ENCODE measurements at places on chromosomes 6 and 20. TPM values are rescaled to one million over a fixed set of nuclear protein-coding genes. Genes with fewer than 3 reads are reported as not detected.
A peak's percentile ranks its signal among the peaks of the same experiment; 100 is the strongest.

DNA sequence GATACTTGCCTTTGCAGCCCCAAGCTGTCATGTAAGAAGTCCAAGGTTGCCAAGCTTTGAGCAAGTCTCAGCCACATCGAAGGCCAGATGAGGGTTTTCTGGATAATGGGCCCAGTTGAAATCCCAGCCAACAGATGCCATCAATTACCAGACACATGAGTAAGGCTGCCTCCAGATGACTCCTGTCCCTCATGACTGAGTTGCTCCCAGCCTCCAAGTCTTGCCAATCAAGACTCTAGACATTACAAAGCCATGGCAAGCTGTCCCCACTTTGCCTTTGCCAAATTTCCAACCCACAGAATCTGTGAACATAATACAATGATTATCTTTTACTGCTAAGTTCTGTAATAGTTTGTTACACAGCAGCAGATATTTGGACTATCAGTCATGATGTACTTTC, 76.8 kb upstream of the ARMC2 start:
- H3K27me3 ChIP-seq, result no peaks in the 10 kb centered on the region
- no peaks in the 10 kb centered on the region for H3K4me1 ChIP-seq
- no peaks in the 10 kb centered on the region for H3K36me3 ChIP-seq
- no peak overlapping the region for H3K27ac ChIP-seq
- H3K4me3 ChIP-seq, result no peak overlapping the region
- DNase-seq, result no peak

DNA sequence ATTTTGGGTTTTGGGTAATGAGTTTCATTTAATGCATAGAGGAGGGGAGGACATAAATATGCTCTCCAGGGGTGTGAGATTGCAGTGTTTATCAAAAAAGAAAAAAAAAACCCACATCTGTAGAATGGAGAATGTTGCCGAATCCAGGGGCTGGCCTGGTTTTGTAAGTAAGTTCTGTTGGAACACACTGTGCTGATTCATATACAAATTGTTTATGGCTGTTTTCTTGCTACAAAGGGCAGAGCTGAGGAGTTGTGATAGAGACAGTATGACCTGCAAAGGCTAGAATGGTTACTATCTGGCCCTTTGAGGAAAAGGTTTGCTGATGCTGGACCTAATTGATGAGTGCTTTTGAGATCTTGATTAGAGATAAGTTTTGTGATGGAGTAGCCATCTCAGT, 30.4 kb downstream of the SCAF8 start:
- peaks cover 9% of the 10 kb centered on the region for H3K36me3 ChIP-seq
- DNase-seq, result no peak
- H3K4me3 ChIP-seq, result no peak overlapping the region
- peaks cover 9% of the 10 kb centered on the region for H3K4me1 ChIP-seq
- no peak overlapping the region for H3K27ac ChIP-seq

- DNase-seq, result no peak
- H3K27ac ChIP-seq, result no peak overlapping the region
- no peaks in the 10 kb centered on the region for H3K36me3 ChIP-seq
- H3K4me3 ChIP-seq, result peak overlapping the region; percentile 76
- peaks cover 71% of the 10 kb centered on the region for H3K27me3 ChIP-seq
- H3K4me1 ChIP-seq, result no peaks in the 10 kb centered on the region
These were observed 26.1 kb downstream of the HLA-F start for GRCh38 chr6:29749308-29749662.

- H3K4me3 ChIP-seq, result no peak overlapping the region
- no peak overlapping the region for H3K27ac ChIP-seq
- DNase-seq, result no peak
- no peaks in the 10 kb centered on the region for H3K27me3 ChIP-seq
These were observed 113.3 kb upstream of the TBX18 start for GRCh38 chr6:84877515-84878210.

DNA sequence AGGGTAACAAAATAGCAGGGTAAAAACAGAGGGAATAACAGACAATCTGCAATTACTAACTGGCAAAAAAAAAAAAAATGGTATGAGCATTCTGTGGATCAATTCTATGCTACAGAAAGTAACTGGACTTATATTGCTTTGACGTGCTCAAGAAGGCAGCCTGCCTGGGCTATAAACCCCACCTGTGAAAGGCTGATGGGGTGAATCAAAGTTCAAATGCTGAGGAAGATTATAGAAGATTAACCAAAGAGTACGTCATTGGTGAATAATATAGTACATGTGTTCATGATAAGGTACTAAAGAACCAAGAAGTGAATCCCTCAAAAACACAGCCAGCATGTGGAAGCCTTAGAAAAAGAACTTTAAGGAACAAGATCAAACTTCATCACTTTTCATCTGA, 441.9 kb upstream of the PTCHD4 start:
- no peak for DNase-seq
- no peaks in the 10 kb centered on the region for H3K36me3 ChIP-seq
- H3K4me3 ChIP-seq, result no peak overlapping the region
- H3K4me1 ChIP-seq, result peaks cover 5% of the 10 kb centered on the region
- no peak overlapping the region for H3K27ac ChIP-seq
- H3K27me3 ChIP-seq, result peaks cover 11% of the 10 kb centered on the region

DNA sequence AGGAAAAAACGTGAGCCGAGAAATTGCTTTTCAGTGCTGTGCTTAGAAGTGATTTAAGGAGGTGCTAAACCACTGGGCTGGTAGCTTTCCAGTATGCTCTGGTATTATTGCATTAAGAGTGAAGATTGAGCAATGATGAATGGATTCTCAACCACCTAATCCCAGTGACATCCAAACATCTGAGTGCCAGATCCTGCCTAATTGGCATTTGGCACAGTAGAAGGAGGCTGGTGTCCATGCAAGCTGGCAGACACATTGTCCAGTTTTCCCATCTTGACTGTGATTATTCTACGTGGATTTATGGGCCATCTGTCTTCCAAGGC, 398.0 kb upstream of the PLCB4 start:
- H3K27me3 ChIP-seq, result no peaks in the 10 kb centered on the region
- no peak for DNase-seq
- H3K36me3 ChIP-seq, result no peaks in the 10 kb centered on the region
- peaks cover 22% of the 10 kb centered on the region for H3K4me1 ChIP-seq
- no peak overlapping the region for H3K27ac ChIP-seq
- H3K4me3 ChIP-seq, result no peak overlapping the region

- peak; percentile 69 for DNase-seq
- H3K27ac ChIP-seq, result peak overlapping the region; percentile 12
- H3K36me3 ChIP-seq, result no peaks in the 10 kb centered on the region
- H3K4me3 ChIP-seq, result no peak overlapping the region
- no peaks in the 10 kb centered on the region for H3K27me3 ChIP-seq
- peaks cover 32% of the 10 kb centered on the region for H3K4me1 ChIP-seq
These were observed 119.1 kb upstream of the CD93 start for GRCh38 chr20:23205211-23205610.

DNA sequence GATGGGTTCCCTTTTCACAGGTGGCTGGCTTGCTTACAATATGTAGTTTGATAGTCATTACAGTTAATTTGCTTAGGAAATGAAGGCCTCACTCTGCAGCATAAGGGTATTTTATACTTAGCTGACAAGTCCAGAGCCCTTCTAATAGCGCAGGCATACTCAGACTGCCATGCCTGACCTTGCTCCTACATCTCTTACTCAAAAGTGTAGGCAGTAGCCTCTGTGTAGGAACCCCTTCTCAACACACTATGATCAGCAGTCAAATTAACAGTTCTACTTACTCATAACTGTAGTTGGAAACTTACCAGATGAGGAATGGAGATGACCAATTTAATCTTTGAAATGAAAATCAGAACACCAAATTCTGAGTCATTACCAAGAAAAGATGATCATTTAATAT, 373.5 kb downstream of the TBC1D32 start:
- DNase-seq, result no peak
- H3K36me3 ChIP-seq, result no peaks in the 10 kb centered on the region
- peaks cover 20% of the 10 kb centered on the region for H3K27me3 ChIP-seq

GRCh38 chr6:13865141-13865540, 50.8 kb upstream of the MCUR1 start:
- no peaks in the 10 kb centered on the region for H3K27me3 ChIP-seq
- no peak overlapping the region for H3K27ac ChIP-seq
- no peaks in the 10 kb centered on the region for H3K4me1 ChIP-seq
- DNase-seq, result no peak

DNA sequence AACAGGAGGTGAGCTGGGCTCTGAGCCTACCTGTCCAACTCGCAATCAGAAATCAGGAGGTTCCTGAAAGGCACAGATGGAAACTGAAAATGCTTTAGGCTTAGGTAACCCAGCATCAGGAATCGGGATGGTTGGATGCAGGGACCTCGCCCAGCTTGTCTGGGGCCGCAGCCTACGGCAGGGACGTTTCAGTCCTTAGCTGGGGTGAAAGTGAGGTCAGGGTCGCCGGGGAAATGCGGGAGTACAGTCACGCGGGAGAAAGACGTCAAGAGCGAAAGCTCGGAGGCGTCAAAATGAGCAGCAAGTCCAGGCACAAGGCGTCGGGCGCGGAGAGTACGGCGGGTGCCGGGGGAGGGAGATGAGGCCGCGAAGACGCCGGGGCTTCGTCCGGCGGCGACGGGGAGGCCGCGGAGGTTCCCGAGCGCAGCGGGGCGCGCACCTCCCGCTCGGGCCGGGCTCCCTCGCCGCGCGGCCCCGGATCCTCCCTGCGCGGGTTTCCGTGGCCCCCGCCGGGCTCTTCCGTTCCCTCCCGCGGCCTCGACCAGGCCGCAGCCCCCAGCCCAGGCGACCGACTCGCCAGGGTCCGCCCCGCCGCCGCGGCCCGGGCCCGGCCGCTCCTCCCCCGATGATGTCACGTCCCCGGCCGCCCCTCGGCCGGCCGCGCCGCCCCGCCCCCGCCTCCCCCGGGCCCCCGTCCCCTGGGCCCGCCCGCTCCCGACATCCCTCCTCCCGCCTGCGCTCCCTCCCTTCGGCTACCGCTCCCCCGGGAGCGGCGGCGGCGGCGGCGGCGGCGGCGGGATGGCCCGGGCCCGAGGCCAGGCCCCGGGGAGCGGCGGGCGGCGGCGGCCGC, at the start of gene EBF4:
Gene EBF4 (plus strand): TSS at position 745 of the 850 bp plus-strand sequence. CDS start 866 bp downstream, outside the sequence.
- DNase-seq, result peak; percentile 80
- no peaks in the 10 kb centered on the region for H3K4me1 ChIP-seq
- H3K27me3 ChIP-seq, result peaks cover 82% of the 10 kb centered on the region
- no peak within 1 kb of the TSS for H3K27ac ChIP-seq
- H3K36me3 ChIP-seq, result no peaks in the 10 kb centered on the region
- peak within 1 kb of the TSS; percentile 68 for H3K4me3 ChIP-seq

DNA sequence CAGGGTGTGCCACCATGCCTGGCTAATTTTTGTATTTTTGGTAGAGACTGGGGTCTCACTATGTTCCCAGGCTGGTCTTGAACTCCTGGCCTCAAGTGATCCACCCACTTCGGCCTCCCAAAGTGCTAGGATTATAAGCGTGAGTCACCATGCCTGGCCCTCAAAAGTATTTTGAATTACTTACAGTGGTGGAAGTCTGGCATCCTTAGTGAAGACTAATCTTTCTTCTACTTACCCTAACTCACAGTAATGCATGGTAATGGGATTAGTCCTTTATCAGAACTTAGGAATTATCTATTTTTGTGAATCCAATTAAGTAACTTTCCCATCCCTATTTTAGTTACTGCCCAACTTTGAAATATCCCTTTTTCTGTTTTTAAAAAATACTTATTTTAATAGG, 3.9 kb downstream of the RWDD1 start:
- H3K36me3 ChIP-seq, result peaks cover 37% of the 10 kb centered on the region
- no peaks in the 10 kb centered on the region for H3K27me3 ChIP-seq
- H3K4me3 ChIP-seq, result no peak overlapping the region

GRCh38 chr6:158262755-158263154, 49.5 kb upstream of the TULP4 start:
- H3K4me1 ChIP-seq, result no peaks in the 10 kb centered on the region
- no peaks in the 10 kb centered on the region for H3K27me3 ChIP-seq
- no peak overlapping the region for H3K27ac ChIP-seq
- DNase-seq, result no peak
- no peak overlapping the region for H3K4me3 ChIP-seq
- H3K36me3 ChIP-seq, result peaks cover 25% of the 10 kb centered on the region

WFDC5 gene
- not detected for total RNA-seq

CNR1 gene
- 14.3 TPM for total RNA-seq

IGF2R gene
- total RNA-seq, result 107 TPM

MUC21 gene
- total RNA-seq, result not detected

HFE gene
- 1.2 TPM for total RNA-seq

POM121L2 gene
- 0.27 TPM for total RNA-seq

TMEM200A gene
- 6.5 TPM for total RNA-seq

MATN4 gene
- total RNA-seq, result 0.35 TPM
